HepG2 (cell line): ENCODE measurements at places on chromosomes 3 and 15.

DNA sequence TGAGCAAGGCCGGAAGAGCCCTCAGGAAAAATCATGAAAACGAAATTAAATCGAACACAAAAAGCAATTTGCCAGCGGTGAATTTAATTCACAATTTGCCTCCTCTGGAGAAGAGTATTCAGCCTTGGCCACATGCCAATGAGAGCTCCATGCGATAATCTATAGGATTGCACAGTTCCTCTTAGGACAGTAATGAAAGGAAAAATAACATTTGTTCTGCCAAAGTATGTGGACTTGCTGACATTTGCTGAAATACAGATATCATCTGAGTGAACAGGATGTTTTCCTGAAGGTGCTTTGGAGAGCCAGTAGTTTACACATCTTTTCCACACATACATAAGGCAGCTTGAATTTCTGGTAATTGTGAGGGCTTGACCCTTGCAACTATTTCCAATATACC, 188.6 kb upstream of the PDZRN3 start:
- no peak for DNase-seq

DNA sequence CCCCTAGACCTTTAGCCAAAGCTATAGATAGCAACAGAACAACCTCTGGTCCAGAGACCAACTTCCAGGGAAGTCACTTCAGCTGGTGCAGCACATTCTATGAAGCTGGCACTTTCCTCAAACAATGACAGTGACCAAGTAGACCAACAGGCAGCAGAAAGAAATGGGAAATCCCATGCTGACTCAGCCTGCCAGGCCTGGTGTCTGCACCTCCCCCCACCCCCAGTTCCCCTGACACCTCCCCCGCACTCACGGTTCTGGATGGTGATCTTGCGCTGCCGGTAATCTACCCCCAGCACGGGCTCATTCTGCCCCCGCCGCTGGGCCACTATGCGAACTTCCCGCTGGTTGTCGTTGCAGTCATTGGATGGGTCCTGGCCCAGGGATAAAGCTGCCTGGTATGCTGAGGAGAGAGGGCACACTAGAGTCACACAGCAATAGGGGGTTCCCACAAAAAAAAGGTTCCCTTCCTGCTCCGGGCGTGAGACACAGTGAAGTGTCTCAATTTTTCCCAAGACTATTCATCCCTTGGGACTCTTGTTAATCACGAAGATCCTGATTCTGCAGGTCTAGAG, 17.0 kb downstream of the ILDR1 start:
- DNase-seq, result no peak

- no peak for DNase-seq
These were observed 20.2 kb downstream of the TGFBR2 start for GRCh38 chr3:30626443-30627180.

GRCh38 chr15:74050127-74050526, 32.2 kb downstream of the GOLGA6A start:
- no peak for DNase-seq

DNA sequence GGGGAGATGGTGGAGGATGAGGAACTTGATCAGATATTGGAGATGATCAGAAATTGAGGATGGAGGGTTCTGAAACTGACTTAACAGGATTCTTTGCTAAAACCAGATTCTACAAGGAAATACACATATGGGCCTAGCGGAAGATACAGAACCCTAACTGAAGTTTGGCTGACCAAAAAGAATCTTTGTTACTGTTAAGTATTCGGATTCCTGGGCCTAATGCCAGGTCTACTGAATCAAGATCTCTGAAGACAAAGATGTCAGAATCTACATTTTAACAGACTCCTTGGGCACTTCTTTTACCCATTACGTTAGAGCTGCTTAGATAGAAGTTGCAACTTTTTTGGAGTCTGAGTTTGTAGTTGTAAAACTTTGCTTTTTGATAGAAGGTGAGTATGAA, 137.7 kb downstream of the FNDC3B start:
- no peak for DNase-seq

DNA sequence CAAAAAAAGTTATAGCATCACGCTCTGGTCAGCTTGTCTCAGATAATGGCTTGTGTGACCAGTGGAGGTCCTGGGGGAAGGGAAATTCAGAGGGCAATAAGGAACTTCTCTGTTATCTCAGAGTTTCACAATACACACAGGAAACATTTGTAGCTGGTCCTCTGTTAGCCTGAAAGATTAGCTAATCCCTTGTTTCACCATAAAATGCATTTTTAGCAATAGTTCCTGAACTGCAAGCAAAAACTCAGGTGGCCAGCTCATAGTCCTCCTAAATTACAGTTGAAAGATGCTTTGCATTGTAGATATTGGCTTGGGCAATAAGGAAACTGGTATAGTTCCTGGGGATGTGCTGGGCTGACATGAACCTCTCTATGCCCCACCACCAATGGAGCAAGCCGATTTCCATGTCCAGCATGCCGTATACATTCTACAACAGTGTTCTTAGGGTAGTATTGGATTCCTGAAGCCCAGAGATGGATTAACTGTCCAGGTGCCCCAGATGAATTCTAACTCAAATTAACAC, 141.5 kb upstream of the TBL1XR1 start:
- peak; percentile 95 for DNase-seq

DNA sequence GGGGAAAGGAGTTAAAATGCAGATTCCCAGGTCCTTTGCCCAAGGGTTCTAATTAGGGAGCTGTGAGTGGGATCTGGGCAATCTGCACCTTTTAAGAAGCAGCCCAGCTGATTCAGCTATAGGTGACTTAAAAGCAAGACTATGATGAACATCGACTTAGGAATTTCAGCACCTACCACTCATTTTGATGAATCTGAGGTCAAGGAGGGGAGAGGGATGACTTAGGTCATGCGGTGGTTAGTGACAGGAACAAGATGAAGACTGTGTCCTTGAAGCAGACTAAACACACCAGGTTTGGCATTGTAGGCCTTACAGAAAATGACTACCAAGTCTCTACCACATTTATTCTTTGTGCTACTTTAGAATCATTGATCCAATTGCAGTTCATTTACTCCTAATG, 196.3 kb downstream of the DTWD1 start:
- DNase-seq, result no peak

GRCh38 chr3:156005736-156006135, 114.6 kb upstream of the KCNAB1 start:
- peak; percentile 56 for DNase-seq

GRCh38 chr3:149371723-149372114, 5.7 kb downstream of the TM4SF1 start:
- DNase-seq, result no peak

DNA sequence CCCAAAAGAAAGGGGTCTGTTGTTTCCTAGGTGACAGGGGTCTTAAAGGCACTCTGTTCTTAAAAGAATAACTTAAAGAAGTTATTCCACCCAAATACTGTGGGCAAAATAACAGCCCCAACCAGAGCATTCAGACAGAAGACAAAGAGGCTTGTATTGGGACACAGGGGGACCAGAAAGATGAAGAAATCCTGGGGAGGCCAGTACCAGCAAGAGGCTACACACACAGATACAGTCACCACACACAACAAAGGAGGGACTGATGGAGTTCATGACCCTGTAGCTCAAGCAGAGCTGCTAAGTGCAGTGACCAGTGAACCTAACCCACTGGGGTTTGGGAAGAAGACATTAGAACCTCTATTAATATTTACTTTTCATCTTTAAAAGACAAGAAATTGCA, 59.0 kb downstream of the MTHFS start:
- DNase-seq, result no peak

DNA sequence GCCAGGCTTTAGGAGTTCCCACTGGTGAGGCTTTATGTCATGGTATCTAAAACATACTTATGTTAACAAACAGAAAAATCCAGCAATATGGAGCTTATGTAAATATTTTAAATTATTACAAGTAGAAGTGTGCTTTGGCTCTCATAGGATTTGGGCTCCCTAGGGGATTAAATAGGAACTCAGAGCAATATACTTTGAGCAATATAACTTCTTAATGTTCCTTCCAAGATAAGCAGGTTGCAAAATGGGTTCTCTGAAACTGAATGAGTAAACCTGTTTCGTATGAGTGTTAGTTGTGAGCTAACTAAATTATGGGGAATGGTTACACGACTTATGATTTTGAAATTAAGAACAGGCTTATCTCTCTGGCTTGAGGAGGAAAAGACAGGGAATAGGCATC, 366.1 kb upstream of the ZNF385D start:
- no peak for DNase-seq

DNA sequence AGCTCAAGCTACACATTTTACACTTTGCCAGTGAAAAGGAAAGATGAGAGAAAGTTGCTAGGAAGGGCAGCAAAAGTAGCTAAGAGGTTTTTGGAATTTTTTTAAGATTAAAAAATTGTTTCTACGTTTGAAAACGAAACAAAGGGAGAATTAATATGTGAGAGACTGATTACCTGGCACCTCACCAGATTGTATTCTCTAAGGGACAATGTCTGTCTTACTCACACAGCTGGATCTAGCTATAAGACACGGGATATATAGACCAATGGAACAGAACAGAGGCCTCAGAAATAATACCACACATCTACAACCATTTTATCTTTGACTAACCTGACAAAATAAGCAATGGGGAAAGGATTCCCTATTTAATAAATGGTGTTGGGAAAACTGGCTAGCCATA, 9.5 kb upstream of the KBTBD12 start:
- DNase-seq, result no peak

DNA sequence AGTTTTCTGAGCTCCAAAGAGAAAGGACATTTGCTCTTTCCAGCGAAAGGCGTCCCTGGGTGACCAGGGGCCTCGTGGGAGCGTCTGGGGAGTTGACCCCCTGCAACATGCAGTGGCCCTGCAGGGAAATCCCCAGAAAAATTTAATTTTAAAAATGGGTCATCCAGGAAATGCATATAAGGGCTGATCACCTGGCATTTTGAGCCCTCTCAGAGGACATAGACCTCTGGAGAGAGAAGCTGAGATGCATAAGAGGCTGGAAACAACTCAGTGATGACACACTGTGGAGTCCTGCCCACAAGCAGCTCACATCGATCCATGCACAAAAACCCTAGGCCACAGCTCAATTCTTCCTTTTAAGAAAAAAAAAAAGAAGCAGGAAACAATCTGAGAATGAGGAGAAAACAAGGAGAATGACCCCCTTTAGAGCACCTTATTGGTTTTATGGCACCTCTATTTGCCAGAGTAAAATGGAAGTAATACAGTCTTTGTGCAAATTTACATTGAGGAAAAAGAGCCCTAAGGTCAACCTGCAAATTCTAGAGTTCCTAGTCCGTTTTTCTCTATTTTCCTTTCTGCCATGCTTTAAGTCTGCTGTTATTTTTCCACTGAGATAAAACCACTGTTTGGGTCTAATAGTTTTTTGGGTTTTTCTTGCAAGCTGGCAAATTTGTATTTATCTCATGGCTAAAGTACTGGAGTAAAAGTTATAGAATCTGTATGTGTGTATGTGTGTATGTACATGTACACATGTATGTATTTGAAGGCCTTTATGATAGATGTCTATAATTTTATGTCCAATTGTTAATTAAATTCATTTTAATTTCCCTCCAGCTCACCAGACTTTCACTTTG, 6.9 kb upstream of the BDH1 start:
- DNase-seq, result no peak

GRCh38 chr3:30286007-30286669, 320.3 kb upstream of the TGFBR2 start:
- DNase-seq, result no peak

- no peak for DNase-seq
These were observed 34.1 kb downstream of the CEP19 start for GRCh38 chr3:196677931-196678330.

DNA sequence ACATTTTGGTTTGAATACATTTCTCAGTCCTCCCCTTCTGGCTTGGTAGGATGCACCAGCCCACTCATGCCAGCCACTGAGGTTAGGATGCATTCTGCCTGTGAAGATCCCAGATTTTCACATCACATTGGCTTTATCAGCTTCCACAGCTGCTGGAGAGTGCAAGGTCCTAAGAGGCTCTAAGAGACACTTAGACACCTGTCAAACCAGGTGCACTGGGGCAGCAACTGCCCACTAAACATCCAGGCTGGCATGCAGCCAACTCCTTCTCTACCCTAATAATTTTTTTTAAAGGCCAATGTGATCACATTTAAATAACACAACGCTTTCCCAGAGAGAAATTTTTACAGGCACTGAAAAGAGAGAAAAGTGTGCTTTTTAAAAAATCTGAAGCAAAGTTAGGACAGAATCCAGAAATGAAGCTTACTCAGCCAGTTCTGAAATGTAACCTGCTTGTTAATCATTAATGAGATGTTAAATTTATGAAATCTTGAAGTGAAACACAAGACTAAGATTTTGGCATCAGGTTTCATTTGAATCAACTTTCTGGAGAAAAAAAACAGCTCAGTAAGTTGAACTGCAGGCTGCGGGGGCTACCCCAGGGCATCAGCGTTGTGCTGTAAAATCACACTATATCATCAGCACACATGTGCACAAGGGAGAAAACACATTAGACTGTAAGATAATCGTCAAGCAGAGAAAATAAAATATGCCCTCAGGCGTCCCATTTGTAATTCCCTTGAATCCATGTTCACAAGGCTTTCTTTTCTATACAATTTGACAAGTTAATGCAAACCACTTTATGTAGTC, 312.9 kb downstream of the ZBBX start:
- no peak for DNase-seq

GRCh38 chr15:45618813-45619212, 16.0 kb upstream of the SQOR start:
- DNase-seq, result no peak

- no peak for DNase-seq
These were observed 7.2 kb downstream of the CHCHD6 start for GRCh38 chr3:126711121-126711760.

DNA sequence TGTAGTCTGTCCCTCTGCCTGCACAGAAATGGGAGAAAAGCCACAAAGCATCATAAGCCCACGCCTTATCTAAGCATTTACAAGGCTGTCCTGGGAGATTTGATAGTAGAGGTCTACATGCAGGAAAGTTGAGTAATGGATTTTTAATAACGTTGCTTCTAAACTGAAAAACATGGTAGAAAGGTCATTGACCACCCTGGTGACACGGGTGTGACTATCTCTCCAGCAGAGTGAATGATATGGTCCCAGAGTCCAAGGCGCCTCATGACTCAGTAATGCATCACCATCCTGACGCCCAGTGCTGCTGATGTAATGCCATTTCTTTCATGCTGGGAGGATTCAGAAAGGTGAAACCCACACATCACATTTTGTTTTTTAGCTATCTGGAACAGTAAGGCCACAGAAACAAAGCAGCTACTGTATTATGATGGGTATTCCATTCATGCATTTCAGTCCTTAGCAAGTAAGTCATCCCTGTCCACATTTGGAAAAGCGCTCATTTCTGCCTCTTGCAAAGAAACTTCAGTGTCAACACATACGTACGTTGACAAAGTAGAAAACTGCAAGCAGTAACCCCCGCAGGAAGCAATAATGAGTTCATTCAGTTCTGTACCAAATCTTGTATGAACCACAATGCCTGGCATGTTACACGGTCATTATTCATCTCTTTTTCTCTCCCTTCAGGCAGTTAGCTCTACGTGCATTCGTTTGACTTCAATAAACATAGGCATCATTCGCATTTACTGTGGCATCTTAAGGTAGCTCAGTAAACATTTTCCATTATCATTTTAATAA, 483.5 kb downstream of the GABRG3 start:
- DNase-seq, result no peak

- no peak for DNase-seq
These were observed 324.8 kb upstream of the CTDSPL start for GRCh38 chr3:37536840-37537239.

GRCh38 chr3:104526901-104527401, 839.8 kb upstream of the ALCAM start:
- DNase-seq, result no peak
